Stimulated activated CD4-positive, alpha-beta T cell treated with anti-CD3 and anti-CD28 coated beads, Interleukin-1b, Interleukin-23, amount 100 ng/mL, for 4 hours (primary cell): ENCODE measurements at places on chromosomes 1 and 21.

DNA sequence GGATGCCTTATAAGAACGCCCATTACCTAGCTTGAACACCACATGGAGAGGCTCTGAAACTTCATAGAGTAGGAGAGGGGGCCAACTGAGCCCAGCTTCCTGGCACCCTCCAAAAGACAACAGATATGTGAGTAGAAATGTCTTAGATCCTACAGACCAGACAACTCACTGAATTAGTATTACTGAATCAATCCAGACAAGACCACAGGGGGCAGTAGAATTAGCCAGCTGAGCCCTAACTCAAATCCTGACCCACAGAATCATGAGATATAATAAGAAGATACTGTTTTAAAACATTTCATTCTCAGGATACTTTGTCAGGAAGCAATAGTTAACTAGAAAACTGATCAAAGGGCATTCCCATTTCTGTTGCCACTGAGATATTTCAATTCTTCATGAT lies 45.8 kb upstream of the C1orf21 start:
- DNase-seq, result no peak

DNA sequence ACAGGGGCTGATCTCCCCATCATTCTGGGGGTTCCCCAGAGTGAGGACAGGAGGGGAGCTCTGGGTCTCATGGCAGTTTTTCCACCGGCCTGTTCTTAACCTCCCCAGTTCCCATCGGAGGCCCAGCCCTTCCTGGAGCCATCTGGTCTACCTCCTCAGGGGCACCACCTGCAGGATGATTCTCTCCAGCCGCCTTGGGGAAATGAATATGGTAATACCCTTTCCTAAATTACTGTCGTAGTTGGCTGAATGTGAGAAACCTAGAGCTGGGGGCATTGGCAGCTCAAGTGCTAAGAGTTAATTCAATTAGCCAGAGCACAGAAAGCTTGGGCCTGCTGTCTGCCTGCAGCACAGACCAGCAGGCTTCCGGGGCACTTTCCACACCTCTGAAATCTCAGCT lies 64.9 kb downstream of the TAS1R2 start:
- no peak for DNase-seq

DNA sequence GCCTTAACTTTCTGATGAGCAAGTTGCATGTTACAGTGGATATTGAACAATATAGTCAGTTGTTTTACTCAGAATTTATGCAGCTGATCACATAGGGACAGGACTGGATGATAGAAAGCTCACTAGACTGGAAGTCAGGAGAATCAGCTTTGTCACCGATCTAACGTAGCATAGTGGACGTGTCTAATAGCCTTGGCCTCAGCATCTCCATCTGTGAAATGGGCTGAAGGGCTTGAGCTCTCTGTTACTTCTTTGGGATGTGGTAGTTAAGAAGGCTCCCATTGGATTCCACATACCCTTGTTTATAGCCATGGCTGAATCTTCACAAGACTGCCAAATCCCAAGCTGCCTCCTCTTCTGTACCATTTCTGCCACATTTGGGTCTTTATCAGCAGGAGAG lies 190.6 kb downstream of the GRIK1 start:
- DNase-seq, result no peak

- DNase-seq, result no peak
Observed at GRCh38 chr1:39791838-39792237, 3.2 kb upstream of the BMP8B start.

GRCh38 chr21:38809198-38809878 lies 3.6 kb downstream of the ETS2 start:
- no peak for DNase-seq

GRCh38 chr1:106705971-106706370 lies 350.5 kb upstream of the PRMT6 start:
- DNase-seq, result no peak

GRCh38 chr1:57277681-57278080 lies 146.2 kb downstream of the DAB1 start:
- DNase-seq, result no peak

DNA sequence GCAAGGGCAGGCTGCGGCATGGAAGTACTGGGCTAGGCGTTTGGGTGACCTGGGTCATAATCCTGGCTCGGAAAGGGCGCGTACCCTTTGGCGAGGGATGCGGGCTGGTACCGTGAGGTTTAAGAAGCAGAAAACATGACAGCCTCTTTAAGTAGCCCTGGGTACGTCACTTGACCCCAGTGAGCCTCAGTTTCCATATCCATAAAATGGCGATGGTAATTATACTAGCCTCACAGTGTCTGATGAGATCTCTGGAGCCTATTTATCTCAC lies 700 bp downstream of the PIGV start:
- DNase-seq, result no peak

GRCh38 chr1:197314682-197315081 lies 46.6 kb downstream of the CRB1 start:
- DNase-seq, result no peak

DNA sequence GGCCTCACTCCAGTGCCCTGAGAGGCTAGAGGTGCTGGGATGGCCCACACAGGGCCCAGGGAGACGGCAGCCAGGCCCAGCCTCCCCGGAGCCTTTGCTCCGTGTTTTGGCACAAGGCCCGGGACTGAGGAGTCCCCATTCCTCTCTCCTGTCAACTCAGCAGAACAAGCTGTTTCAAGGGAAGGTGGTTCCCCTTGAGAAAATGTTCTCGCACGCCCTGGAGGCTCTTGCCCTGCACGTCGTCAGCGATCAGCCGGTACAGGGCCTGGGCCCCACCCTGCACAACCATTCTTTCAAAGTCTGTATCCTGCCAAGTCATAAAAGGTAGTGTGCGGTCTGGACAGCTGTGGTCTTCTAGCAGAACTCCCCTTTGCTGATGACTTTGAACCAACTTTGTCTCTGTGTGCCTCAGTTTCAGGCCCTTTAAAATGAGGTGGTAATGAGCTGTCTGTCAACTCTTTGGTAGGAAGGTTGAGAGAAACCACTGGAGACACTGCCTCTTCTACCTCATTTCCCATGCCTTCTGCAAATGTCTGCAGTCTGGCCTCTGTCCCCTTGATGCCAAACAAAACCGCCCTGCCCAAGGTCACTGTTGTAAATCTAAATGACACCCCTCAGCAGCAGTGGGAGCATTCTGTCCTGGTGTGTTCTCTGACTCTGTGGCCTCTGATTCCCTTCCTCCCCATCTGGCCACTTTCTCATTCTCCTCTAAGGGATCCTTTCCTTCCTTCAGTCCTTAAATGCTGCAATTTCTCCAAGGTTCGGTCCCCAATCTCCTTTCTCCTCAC lies 138.6 kb upstream of the JUN start:
- DNase-seq, result no peak

GRCh38 chr1:173506437-173506836 lies 29.3 kb downstream of the PRDX6 start:
- no peak for DNase-seq

DNA sequence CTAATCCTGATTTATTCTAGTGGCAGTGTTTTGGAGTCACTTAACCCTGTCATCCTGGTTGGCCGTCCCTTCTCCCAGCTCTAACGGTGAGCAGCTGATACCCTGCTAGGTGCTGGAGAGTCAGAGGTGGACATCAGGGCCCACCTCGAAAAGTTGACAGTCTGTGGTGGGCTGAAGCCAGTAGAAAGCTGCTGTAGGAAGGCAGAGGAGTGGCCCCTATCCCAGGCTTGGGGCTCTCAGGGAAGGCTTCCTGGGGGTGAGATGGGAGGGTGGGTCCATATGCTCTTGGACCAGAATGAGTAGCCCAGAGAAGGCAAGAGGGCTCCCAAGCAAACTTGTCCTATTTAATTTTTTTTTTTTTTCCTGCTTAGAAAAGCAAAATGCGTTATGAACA lies 475 bp upstream of the RPL5 start:
- DNase-seq, result no peak

DNA sequence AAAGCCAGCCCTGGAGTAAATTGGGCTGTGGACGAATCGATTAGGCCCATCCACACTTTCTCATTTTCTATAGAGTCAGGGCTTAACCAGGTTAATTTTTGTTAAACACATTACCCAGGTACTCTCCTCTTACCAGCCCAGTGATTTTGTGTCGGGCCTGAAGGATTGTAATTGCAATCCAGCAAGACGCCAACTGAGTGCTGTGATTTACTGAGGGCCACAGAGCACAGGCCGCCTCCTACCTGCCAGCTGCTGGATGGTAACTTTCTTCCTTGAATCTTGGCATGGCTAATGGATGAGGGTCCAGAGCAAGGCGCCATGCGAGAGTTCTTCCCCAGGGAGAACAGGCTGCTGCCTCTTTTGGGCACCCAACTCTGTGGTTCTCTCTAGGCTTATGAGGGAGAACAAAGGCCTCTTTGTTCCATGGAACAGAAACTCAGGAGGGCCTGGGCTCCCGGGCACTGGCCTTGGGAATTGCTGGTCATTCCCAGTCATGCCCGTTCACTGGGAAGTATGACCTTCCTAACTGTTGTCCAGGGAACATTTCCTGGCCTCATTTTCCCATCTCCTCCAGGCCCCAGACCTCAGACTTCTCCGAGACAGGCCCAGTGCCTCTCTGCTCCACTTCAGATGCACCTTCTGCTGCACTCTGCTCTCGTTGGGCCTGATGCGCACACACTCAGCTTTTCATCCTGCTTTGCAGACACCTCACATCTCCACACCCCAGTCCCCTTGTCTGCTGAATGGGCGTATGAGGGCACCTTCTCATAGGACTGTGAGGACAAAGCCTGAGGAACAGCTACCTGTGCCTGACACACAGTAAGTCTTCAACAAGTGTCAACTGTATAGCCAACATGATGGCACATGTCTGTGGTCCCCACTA lies 57.3 kb downstream of the SYF2 start:
- no peak for DNase-seq
